Motor neuron (in vitro differentiated cells): ENCODE measurements at places on chromosomes 5 and 9. TPM values are rescaled to one million over a fixed set of nuclear protein-coding genes. Genes with fewer than 3 reads are reported as not detected.

CXXC5 gene
- 106 and 107 TPM in 2 replicates for total RNA-seq

GKAP1 gene
- total RNA-seq, result 20.9 and 22.7 TPM in 2 replicates

KLHL9 gene
- 25.1 and 25.6 TPM in 2 replicates for total RNA-seq

CYLC2 gene
- total RNA-seq, result not detected in 2 replicates

CRHBP gene
- 0.25 and 0.38 TPM in 2 replicates for total RNA-seq

FBXO38 gene
- 28.0 and 33.5 TPM in 2 replicates for total RNA-seq

LRRC8A gene
- total RNA-seq, result 26.8 and 30.0 TPM in 2 replicates

PDE6A gene
- 0.27 and 1.5 TPM in 2 replicates for total RNA-seq

ENHO gene
- 25.4 and 27.0 TPM in 2 replicates for total RNA-seq

CNTNAP3B gene
- total RNA-seq, result 8.1 and 8.8 TPM in 2 replicates

HACD4 gene
- 2.4 and 3.4 TPM in 2 replicates for total RNA-seq

GABRB2 gene
- total RNA-seq, result 16.3 and 17.4 TPM in 2 replicates

SOHLH1 gene
- 0.16 TPM in 1 of 2 replicates, not detected in the other for total RNA-seq

GARIN3 gene
- total RNA-seq, result 0.14 and 0.26 TPM in 2 replicates

IL5 gene
- total RNA-seq, result 0.52 TPM in 1 of 2 replicates, not detected in the other

GBA2 gene
- 36.4 and 40.5 TPM in 2 replicates for total RNA-seq

FAM114A2 gene
- 26.4 and 27.8 TPM in 2 replicates for total RNA-seq

SLU7 gene
- total RNA-seq, result 64.7 and 65.4 TPM in 2 replicates

ECSCR gene
- total RNA-seq, result not detected in 2 replicates
